ENCODE measurements at places on chromosomes 6 and 20.
A peak's percentile ranks its signal among the peaks of the same experiment; 100 is the strongest.

GRCh38 chr6:143629104-143630080 is 48.4 kb upstream of the PHACTR2 start:
- DNase-seq: no peak

GRCh38 chr6:81934936-81935335 is 182.5 kb upstream of the TENT5A start:
- no peak for DNase-seq

DNA sequence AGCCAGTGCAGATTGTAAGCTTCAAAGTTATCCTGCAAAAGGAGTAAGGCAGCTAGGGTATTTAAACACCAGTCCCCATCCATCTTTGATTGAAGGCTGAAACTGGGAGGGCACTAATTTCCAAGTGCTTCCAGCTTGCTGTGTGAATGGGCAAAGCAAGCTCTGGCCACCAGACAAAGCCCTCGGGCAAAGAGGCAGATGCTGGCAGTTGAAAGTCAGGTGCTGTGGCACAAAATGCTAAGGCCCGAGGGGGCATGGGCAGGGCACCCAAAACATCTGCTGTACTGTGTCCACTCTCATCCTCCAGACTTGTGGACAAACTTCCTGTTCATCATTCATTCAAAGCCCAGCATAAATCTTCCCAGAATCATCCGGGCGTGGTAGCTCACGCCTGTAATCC is 62.9 kb downstream of the TRMT6 start:
- no peak for DNase-seq

GRCh38 chr20:24102749-24103333 is 114.3 kb upstream of the GGTLC1 start:
- no peak for DNase-seq

DNA sequence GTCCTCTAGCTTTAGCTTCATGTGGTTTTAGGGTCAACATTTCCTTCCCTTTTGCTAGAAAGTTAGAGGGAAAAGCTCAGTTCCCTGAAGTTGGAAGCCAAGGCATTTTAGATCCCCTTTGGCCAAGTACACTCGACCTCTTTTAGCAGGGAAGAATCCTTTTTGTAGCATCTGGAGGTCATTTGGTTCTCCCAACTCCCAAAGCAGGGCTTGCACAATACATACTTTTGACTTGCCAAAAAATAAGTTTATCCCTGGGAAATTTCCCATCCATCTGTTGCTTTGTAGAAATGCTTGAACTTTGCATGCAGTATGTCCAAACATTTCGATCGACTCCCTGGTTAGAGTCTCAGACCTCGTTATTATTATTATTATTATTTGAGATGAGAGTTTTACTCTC is 4.6 kb upstream of the EDEM2 start:
- no peak for DNase-seq

DNA sequence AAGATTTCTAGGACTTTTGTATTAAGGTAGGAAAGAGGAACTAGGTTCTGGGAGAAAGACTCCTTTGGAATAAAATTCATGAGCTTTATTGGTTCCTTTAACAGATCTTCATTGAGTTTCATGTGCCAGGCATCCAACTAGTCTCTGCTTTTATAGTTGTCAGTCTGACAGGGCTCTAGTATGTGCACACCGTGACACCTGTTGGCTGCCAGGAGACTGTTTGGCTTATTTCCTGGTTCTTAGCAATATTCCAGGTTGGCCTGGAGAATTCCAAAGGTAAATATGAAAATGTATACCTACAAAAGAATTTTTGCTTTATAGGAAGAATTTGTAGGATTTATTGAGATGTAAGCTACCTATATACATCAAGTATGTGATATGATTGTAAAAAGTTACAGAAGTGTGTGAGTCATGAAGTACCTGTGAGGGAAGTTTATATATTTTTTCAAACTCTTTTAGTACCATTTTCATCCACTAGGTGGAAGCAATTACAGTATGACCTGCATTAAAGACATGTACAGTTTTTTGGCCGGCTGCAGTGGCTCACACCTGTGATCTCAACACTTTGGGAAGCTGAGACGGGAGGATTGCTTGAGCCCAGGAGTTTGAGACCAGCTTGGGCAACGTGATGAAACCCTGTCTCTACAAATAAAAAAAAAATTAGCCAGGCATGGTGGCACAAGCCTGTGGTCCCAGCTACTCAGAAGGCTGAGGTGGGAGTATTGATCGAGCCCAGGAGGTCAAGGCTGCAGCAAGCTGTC is 35.2 kb downstream of the NDUFAF5 start:
- DNase-seq: peak; percentile 70

DNA sequence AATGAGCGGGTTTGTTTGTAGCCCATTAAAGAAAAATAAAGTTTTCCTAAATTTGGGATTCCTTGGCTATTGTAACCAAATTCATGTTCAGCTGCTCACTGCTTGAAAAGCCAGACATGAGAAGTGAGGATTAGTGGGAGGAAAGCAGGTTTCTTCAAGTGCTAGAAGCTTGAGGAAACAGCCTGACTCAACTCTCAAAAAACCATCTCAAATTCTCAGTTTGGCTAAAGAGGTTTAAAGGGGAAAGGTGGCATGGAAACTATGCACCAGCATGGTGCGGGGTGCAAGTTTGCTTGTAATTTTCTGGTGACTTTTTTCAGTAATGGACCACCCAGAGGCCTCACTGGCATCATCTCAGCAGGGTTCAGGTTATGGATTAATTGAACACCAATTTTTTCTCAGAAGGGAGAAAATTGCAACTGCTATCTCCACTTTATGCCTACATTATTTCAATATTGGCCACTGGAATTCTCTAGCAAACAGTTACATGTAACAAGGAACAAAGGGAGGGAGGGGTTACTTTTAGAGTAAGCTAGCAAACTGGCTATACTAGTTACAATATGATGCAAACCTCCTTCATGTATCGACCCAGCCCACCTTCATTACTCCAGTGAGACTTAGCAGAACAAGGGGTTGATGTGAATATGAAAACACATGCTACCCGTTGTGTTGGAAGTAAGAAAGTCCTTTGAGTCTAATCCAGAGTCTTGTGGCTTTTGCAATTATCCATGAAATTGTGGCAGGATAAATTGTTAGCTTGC is 85.0 kb upstream of the IFNGR1 start:
- DNase-seq: no peak

- DNase-seq: no peak
Observed at GRCh38 chr6:129209355-129209754, 326.4 kb downstream of the LAMA2 start.

- DNase-seq: no peak
Observed at GRCh38 chr6:8570256-8570920, 135.0 kb upstream of the SLC35B3 start.

- DNase-seq: no peak
Observed at GRCh38 chr20:62876902-62877816, 15.5 kb upstream of the TCFL5 start.

- peak; percentile 72 for DNase-seq
Observed at GRCh38 chr6:127458817-127459216, 372 bp downstream of the KIAA0408 start.

- no peak for DNase-seq
Observed at GRCh38 chr6:138518054-138518453, 18.8 kb upstream of the NHSL1 start.

DNA sequence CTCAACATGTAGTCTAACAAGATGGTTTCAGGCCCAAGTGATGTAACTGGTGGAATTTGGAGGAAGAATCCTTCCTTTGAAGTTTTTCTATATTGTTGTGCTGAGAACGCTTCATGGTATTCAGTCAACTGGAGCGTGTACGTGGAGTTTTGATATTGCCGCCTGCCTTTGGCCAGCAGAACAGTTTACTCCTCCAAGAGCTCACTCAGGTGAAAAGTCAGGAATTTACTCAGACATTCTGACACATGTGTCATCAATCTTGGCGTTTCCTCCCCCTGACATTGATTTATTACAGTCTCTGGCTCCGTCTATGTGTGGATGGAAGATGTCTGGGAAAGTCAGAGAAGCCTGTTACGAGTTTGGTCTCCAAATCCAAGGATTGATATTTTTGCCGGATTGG is 19.0 kb upstream of the TGM2 start:
- no peak for DNase-seq

DNA sequence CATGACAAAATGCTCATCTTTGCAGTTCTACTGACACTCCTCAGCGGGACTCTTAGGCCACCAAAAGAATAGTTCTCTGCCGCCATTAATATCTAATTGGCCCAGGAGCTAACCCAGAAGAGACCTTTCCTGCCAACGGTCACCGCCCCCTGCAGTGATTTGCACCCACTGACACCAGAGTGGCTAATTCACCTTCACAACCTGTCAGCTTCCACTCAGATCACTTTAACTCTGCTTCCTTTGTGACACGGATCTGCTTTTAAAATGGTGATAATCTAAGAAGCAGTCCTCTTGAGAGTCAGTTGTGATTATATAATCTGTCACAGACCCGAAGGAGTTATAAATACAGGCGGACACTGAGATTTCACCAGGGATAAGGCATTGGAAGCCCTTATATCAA is 172.8 kb downstream of the FRK start:
- no peak for DNase-seq
